ENCODE measurements at places on chromosomes 2 and 18.

DNA sequence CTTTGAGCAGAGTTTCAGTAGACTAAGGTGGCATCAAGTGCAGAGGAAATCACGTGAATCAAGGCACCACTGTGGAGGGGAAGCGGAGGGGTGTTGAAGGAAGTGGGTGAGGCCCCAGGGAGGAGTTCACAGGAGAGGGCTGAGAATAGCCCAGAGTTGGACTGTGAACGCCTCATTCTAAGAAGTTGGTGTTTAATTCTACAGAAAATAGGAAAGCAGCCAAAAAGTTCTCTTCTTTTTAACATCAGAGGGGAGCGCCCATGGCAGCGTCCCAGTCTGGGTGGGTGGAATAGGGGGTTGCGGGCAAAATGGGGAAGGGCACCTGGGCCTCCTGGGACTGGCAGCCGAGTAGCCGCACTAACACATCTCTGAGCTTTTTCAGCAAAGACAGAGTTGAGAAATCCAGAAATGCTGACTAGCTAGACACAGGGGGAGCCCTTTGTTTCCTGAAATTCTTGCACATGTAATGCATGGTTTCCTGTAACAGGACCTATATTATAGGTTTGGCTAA, 97.0 kb downstream of the NEB start:
- DNase-seq, result peak; percentile 16

- DNase-seq, result no peak
Measured at GRCh38 chr18:11008505-11008904, 140.9 kb downstream of the PIEZO2 start.

GRCh38 chr2:133200684-133201421, 367.4 kb downstream of the NCKAP5 start:
- no peak for DNase-seq

- DNase-seq, result peak; percentile 85
Measured at GRCh38 chr2:201260302-201260800, at the start of gene CASP8. TSS of gene CASP8 (plus strand) at chr2:201260536. CDS start at chr2:201266487, 5,951 bp downstream.

GRCh38 chr2:199440118-199440517, 17.6 kb downstream of the SATB2 start:
- DNase-seq, result no peak

- peak; percentile 38 for DNase-seq
Measured at GRCh38 chr2:230828272-230828961, 36.3 kb upstream of the ITM2C start.

GRCh38 chr2:69138793-69139459, 125.9 kb downstream of the ANTXR1 start:
- no peak for DNase-seq

DNA sequence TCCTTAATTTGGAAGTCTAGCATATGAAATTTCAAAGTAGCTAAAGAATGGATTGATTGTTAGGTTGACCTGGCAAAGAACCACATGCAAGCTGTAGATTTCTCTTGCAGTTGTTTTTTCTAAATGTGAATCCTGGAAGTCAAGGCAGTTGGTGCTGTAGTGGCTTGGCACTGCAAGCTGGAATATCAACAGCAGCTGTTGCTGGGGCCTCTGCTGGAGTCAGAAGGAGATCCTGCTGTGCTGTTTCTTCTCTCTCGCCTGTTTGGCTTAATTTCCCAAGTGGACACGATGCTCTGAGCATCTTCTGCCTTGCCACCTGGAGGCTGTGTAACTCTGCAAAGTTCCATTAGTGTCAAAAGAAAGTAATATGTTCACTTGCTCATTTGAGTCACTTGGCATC, 12.6 kb downstream of the PIK3C3 start:
- DNase-seq, result no peak

GRCh38 chr2:157784169-157784822, 91.8 kb downstream of the ACVR1 start:
- no peak for DNase-seq

GRCh38 chr18:75159646-75160356, 49.1 kb downstream of the PTGR3 start:
- DNase-seq, result no peak

DNA sequence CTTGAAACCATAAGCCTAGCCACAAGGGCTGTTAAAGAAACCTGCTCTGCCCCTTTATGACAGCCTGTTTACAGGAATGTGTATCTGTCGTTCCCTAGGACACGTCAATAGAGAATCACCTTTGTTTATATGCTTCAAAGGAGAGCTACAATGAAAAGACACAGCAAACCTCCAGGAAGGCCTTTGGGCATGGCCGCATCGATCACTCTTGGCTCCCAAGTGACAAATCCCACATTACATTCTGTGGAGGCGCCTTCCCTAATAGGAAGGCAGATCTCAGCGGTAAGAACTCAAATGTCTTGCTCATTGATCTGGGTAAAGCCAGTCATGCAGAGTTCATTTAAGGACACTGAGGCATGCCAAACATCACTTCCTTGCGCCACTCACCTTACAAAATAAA, 26.5 kb downstream of the KIAA2012 start:
- no peak for DNase-seq

All from suppressor macrophage treated with lipopolysaccharide for 4 hours (primary cell).